ENCODE measurements at places on chromosomes 7 and 10. TPM values are rescaled to one million over a fixed set of nuclear protein-coding genes. Genes with fewer than 3 reads are reported as not detected.

DNA sequence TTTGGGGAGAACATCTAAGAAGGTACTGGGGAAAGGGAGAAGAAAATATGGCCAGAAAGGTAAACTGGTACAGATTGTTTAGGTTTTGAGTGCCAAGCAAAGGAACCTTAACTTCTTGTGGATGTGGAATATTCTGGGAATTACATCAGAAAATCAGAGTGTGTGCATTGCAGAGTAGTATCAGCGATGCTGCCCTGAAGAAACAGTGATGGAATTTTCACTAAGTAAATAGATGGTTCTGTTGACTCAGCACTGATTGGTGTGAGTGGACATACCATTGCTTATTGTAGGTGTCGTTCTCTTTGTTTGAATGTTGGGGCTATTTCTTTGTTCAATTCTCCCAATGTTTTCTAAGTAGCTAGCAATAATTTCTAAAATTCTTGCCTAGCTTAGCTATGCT lies 24.4 kb upstream of the AKR1B1 start:
- DNase-seq: no peak

- no peak for DNase-seq
These were observed 19.4 kb upstream of the PAX2 start for GRCh38 chr10:100725869-100726426.

GRCh38 chr7:34162677-34163076 lies 257.3 kb downstream of the BMPER start:
- no peak for DNase-seq

- DNase-seq: no peak
These were observed 672 bp downstream of the GTPBP4 start for GRCh38 chr10:988667-989545.

Gene TMEM229A
- total RNA-seq: not detected

DNA sequence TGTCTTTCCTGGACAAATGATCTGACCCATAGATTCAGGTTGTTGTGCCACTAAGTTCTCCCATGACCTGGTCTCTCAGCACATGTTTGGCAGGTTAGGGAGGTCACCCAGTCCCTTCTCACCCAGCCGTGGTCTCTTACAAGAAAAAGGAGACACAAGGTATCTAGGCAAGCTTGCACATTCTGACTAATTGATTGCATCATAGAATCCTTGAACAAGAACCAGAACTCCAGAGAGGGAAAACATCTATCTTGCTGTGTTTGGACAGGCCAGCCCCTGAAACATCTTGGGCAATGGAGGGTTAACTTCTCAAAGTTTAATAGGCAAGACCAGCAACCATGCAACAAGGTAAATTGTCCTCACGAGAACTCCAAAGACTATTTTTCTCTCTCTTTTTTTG lies 8.5 kb upstream of the HK1 start:
- no peak for DNase-seq

DNA sequence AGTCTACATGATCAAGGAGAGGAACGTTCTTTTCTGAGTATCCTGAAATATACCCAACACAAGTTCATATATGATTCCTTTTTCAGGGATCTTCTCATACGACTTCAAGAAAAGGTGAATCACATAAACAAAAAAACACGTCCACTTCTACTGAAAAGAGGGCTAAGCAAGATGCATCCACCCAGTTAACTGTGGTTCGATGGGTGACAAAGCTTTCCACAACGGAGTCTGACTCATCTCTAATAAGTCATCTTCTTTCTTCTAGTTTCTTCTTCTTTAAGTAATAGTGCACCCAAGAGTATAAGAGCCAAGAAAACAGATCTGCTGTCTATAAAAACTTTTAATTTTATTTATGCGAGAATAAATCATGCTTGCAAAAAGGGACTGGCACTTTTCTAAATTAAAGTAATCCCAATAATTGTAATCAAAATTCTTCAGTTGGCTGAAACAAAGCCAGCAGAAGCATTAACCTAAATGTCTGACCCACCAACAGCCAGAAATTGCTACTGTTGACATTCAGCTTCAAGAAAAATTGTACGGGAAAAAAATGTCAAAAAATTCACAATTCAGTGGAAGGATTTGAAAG lies 146.9 kb upstream of the ANK3 start:
- DNase-seq: no peak

- DNase-seq: no peak
These were observed 5.5 kb downstream of the WNT8B start for GRCh38 chr10:100468322-100468721.

GRCh38 chr7:48621076-48621475 lies 303.3 kb upstream of the CDC14C start:
- DNase-seq: no peak

- DNase-seq: no peak
These were observed 34.1 kb upstream of the ARMC3 start for GRCh38 chr10:22893781-22894180.
